Activated CD4-positive, alpha-beta T cell treated with anti-CD3 and anti-CD28 coated beads, Interleukin-2, amount 10 ng/mL, durations not matched to agents 7 days and 5 days (primary cell): ENCODE measurements at places on chromosomes 7 and 10. TPM values are rescaled to one million over a fixed set of nuclear protein-coding genes. Genes with fewer than 3 reads are reported as not detected.

GRCh38 chr10:49331431-49331830 lies 32.5 kb downstream of the C10orf71 start:
- no peak for DNase-seq
- peaks cover 8% of the 10 kb centered on the region for H3K36me3 ChIP-seq
- no peak overlapping the region for H3K27ac ChIP-seq
- peaks cover 16% of the 10 kb centered on the region for H3K4me1 ChIP-seq
- H3K4me3 ChIP-seq: no peak overlapping the region
- H3K27me3 ChIP-seq: no peaks in the 10 kb centered on the region

DNA sequence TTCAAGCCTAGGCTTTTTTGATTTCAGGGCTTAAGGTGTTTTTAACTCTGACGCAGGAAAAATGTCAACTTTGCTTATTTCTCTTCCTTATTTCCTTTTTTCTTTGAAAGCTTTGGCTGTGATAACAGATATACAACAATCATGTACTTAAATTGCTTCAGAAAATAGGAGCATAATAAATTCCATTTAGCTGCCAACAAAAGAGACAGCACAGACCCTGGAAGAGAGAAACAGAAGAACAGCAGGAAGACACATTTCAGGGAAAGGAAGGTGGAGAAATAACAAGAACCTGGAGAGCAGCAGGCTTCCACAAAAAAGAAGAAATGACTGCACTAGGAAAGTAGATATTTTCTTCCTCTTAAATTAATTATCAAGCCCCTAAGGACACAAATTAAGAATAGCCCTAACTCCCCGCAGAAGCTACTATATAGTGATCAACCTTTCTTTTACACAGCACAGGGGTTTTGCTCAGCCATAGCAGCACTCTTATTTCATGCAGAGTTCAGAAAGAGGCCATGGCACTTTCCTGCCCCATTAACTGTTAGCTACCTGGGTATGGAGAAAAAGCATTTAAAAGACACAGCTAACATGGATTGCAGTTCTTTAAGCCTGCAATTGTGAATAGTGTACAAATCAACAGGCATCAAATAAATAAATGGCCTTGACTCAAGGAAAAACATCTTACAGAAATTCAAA lies 61.5 kb downstream of the IQUB start:
- no peaks in the 10 kb centered on the region for H3K4me1 ChIP-seq
- H3K4me3 ChIP-seq: no peak overlapping the region
- no peaks in the 10 kb centered on the region for H3K27me3 ChIP-seq

The CFAP69 gene
- total RNA-seq: not detected

GRCh38 chr10:128729910-128730420 lies 603.7 kb upstream of the MKI67 start:
- no peaks in the 10 kb centered on the region for H3K27me3 ChIP-seq
- H3K4me1 ChIP-seq: no peaks in the 10 kb centered on the region
- no peak overlapping the region for H3K4me3 ChIP-seq

DNA sequence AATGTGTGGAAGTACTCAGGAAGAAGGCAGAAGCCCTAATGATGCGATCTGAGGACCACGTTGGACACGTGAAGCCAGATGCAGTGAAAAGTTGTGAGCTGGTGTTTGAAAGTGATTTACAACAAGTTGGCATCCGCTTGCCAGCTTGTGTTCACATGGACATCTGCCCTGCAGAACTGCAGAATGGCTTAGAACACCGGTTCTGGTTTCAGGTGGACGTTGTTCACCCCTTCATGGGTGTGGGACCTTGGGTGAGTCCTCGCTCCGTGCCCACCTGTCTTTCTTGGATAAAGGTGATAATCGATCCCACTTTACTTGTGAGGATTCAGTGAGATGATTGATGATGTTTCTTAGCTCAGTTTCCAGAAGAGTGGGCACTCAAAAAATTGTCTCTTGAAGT lies 53.8 kb downstream of the CAMK1D start:
- H3K4me1 ChIP-seq: peaks cover 14% of the 10 kb centered on the region
- peaks cover 3% of the 10 kb centered on the region for H3K36me3 ChIP-seq
- H3K4me3 ChIP-seq: no peak overlapping the region
- no peaks in the 10 kb centered on the region for H3K27me3 ChIP-seq
- DNase-seq: no peak

The KDM7A gene
- 13.5 TPM for total RNA-seq

GRCh38 chr10:49008091-49008490 lies 68.5 kb upstream of the LRRC18 start:
- no peaks in the 10 kb centered on the region for H3K4me1 ChIP-seq
- H3K36me3 ChIP-seq: no peaks in the 10 kb centered on the region
- no peak for DNase-seq
- no peaks in the 10 kb centered on the region for H3K27me3 ChIP-seq
- H3K27ac ChIP-seq: no peak overlapping the region

- H3K4me3 ChIP-seq: no peak overlapping the region
- H3K36me3 ChIP-seq: no peaks in the 10 kb centered on the region
- H3K27me3 ChIP-seq: no peaks in the 10 kb centered on the region
- H3K27ac ChIP-seq: no peak overlapping the region
- no peak for DNase-seq
- no peaks in the 10 kb centered on the region for H3K4me1 ChIP-seq
These were observed 17.4 kb downstream of the KPNA7 start for GRCh38 chr7:99190359-99191009.

- H3K27me3 ChIP-seq: peaks cover 3% of the 10 kb centered on the region
- H3K4me1 ChIP-seq: no peaks in the 10 kb centered on the region
- no peak for DNase-seq
- H3K36me3 ChIP-seq: no peaks in the 10 kb centered on the region
These were observed 81.0 kb downstream of the HACD1 start for GRCh38 chr10:17536221-17536620.
